RPMI7951 (cell line): ENCODE measurements at places on chromosomes 3 and 15.

GRCh38 chr3:94779699-94780098 lies 716.8 kb downstream of the NSUN3 start:
- no peak for DNase-seq

GRCh38 chr3:36366308-36366707 lies 14.0 kb upstream of the STAC start:
- DNase-seq = no peak

DNA sequence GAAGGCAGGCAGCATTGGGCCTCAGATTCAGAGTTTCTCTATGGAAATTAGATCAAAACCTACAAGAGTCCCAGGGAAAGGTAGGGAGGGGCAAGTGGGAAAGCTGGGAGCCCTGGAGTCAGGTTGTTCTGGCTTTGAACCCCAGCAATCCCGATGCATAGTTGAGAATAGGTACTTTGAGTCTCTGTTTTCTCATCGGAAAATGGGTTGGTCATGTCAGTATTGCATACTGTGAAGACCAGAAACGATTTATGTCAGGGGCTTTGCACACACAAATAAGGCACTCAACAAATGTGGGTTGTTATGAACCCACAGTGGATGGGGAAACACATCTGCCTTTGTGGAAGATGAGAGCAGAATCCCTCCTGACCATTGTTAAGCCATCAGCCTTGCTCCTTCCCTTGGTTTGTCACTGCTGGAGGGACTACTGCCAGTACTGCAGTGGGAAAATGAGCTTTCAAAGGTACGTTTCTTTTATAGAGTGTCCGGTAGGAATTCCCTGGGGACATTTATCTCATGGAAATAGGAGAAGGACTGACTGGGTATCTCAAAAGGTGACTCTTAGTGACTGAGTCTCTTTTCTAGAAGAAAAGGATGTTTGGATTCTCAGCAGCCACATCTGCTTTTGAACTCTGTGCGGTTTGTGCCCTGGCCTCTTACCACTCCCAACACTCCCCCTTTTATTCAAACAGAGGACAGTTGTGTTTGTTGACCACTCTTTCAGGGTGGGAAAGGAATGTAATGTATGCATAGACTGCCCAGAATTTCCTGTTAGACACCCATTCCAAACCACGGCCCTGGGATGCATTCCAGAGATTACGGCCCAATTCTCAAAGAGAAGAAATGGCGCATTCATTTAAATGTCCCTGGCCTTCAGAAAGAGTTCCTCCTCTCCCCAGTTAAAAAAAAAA lies 54.6 kb upstream of the VILL start:
- DNase-seq = peak; percentile 99

DNA sequence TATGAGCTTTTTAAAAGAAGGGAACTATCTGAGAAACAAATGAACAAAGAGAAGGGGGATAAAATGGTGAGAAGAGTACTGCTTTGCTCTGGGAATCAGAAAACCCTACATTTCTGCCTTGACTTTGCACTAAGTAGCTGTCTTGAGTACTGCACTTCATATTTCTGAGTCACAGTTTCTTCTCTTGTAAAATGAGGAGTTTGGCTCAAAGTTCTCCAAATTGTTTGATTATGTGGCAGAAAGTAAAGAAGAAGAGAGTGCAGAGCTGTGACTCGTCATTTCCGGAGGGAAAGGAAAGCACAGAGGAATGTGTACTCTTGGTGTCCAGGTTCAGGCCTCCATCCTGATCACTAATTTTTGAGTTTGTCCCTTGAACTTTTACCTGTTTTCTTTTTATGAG lies 54.7 kb downstream of the TP63 start:
- peak; percentile 83 for DNase-seq

DNA sequence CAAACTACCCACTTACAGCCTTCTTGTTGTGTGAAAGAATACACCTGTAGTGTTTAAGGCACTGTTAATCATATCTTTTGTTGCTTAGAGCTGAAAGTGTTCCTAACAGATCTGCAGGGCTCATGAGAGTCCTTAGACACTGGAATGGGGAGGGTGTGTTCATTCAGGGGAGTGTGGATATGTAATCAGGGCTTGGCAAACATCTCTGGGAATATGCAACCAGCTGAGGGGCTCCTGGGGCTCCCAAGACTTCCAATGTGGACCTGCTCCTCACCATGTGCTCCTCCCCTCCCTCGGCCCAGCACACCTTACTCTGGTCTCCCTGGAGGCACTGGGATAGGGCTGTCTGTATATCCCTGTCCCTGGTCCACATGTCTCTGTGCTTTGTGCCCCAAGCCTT lies 30.3 kb upstream of the MFSD1 start:
- peak; percentile 26 for DNase-seq

DNA sequence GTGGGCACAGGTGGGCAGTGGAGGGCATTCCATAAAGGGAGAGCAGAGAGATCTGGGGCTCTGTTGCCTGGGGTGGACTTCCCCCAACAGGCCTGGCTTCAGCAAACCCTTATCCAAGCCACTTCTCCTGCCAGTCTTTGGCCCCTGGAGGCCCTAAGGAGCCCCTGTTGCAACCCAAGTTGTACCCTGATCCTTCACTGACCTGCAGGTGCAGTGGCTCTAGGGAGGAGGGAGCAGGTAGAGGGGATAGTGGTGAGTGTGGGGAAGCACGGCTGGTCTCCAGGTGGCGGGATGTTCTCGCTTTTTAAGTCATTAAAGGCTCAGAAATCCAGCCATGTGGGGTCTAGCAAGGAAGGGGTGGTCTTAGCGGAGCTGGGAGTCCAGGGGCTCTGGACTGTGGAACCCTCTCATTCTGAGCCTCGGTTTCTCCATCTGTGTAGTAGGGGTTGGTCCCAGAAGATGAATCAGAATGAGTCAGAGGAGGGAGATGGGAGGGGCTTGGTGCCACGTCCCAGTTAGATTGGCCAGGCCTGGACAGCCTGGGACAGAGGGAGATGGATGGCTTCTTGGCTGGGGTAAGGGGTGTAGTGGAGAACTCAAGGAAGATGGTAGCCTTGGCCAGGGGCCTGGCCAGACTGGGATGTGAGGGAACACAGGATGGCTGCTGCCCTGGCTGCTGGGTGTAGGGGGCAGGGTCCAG lies 2.6 kb downstream of the ZBTB47 start:
- peak; percentile 66 for DNase-seq

- DNase-seq = peak; percentile 86
These were observed 101.1 kb upstream of the CCNL1 start for GRCh38 chr3:157261000-157261399.

DNA sequence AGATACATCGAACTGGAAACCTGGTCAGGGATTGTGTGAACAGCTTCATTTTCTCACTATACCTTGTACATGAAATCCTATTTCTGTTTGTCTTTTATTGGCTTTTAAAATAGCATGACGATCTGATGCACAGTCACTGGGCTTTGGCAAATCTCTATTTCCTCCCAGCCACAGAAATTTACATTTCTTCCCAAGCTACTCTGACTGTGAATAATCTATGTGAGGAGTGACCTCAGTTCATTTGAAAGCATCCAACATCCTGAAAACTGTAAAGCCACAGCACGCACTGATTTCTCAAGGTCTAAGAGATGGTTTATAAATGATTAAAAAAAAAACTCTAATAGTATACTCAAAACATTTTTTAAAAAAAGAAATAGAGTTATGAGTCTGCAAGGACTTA lies 450.3 kb downstream of the IL5RA start:
- DNase-seq = no peak

- peak; percentile 99 for DNase-seq
These were observed 57.6 kb upstream of the NR2E3 start for GRCh38 chr15:71752604-71753289.

DNA sequence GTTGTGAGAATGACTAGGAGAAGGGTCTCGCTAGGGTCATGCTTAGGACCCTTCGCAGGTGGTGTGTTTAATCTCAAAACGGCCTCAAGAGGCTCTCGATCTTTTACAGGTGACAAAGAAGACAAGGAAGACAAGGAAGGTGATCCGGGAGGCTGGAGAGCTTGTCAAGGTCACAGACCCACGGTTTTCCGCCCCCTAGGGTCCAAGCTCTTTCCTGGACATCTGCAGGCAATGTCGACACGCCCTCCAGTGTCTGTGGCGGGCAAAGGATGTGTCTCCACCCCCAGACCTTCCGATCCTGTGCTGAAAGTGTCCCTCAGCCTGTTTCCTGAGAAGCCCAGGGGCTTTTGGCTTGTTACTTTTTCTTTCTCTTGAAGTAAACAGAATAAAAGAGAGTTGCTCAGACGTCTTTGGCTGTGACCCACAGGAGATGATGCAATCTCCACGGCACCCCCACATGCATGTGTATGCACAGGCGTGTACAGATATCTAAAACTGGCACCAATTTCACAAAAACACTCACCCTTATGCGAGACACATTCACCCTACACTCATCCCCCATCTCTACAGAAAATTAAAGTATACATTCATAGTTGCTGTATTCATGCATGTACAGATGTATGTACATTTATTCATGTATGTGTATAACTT lies 108.8 kb downstream of the KLF13 start:
- DNase-seq = peak; percentile 96

GRCh38 chr3:148880681-148881080 lies 15.6 kb downstream of the CPA3 start:
- peak; percentile 4 for DNase-seq

DNA sequence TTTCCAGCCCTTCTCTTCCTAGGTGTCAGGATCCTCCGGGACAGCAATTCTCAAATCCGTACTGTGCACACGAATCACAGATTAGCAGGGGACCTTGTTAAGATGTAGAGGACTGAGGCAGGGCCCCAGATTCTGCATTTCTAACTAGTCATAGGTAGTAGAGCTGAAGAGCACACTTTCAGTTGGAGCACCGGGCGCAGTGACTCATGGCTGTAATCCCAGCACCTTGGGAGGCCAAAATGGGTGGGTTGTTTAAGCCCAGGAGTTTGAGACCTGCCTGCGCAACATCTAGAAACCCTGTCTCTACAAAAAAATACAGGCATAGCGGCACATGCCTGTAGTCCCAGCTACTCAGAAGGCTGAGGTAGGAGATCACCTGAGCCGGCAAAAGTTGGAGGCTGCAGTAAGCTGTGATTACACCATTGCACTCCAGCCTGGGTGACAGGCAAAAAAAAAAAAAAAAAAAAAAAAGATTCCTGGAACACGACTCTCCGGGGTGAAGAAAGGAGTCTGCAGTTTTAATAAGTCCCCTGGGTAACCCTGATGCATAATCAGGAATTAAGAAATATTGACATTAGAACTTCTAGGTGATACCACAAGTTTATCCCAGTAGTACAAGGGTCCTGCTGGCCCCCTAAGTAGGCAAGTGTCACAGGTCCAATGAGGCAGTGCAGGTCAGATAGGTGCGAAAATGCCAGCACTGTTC lies 21.4 kb upstream of the IGDCC3 start:
- no peak for DNase-seq

- no peak for DNase-seq
These were observed 273.1 kb upstream of the ALCAM start for GRCh38 chr3:105093371-105094252.

DNA sequence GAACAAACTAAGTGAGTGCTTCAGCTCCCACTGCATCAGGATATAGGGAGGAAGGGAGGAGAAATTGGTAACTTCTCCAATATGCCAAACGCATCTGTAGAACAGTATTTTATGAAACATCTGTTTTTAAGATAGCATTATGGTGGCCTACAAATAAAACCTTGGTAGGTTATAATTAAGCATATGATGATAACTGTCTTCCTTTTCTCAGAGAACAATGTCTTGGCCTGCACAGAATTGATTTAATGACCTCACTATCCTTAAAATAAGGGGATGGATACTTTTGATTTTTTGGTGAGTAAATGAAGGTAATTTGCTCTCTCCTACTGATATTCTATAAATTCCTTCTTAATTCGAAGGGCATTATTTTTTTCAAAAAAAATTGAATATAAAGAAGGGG lies 451.5 kb upstream of the TGFBR2 start:
- no peak for DNase-seq

- no peak for DNase-seq
These were observed 425.0 kb upstream of the ADAMTS9 start for GRCh38 chr3:65112751-65113300.

GRCh38 chr15:80570553-80570952 lies 124.6 kb upstream of the ABHD17C start:
- no peak for DNase-seq

GRCh38 chr15:99335508-99335907 lies 84.2 kb downstream of the LRRC28 start:
- DNase-seq = no peak

DNA sequence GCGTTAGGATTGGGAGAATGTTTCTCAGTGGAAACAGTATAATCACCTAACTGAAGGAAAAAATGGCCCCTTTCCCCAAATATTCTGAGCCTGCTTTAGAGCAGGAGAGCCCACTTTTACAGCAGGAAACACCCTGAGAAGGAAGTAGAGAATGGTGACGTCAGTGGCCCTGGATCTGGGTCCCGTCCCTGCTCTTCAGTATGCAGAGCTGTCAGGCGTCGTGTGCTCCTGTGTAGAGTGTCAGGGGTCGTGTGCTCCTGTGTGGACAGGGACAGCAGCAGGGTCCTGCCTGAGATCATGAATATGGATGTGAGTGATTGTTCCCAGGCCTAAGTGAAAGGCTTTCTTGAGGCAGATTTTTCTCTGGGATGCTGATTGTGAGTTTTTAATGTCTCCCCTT lies 45.2 kb downstream of the CGNL1 start:
- DNase-seq = no peak

DNA sequence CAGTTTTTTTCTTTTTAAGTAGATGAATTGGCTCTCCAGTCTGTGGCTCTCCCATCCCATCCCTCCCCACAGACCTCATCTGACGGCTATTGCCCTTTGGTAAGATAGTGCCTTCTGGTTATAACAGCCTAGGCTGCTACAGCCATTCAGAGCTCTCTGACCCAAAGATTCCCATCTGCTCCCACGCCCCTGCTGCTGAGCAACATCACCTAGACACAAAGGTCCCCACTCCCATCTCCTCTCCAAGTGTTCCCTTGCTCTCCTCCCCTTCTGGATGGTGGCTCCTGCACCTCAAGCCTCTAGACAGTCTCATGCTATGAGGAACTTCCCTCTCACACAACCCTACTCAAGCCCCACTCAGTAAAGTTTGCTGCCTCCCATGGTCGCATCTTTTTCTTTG lies 23.7 kb downstream of the FBXW12 start:
- DNase-seq = no peak

- DNase-seq = peak; percentile 78
These were observed 164.0 kb downstream of the CHST2 start for GRCh38 chr3:143283432-143284128.

DNA sequence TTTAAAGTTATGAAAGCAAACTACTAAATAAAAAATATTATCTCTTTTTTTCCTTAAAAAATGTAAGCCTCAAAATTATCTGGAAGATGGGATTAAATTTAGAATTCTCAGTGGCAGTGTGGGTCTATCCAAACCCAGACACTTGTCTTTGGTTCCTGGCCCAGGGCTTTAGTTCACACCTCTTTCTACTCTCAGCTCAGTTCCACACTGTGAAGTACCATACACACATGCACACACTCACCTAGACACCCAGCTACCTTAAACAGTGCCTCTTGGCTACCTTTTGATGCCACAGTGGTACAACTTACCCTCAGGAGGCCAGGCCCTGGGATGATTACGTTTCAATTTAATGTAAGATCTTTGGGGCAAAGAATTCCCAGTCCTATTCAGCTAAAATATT lies 51.0 kb upstream of the TSC22D2 start:
- no peak for DNase-seq

GRCh38 chr3:151935446-151935845 lies 62.0 kb downstream of the SUCNR1 start:
- no peak for DNase-seq

GRCh38 chr3:175355801-175356335 lies 496.7 kb downstream of the NAALADL2 start:
- no peak for DNase-seq

GRCh38 chr3:196688349-196688748 lies 23.7 kb downstream of the CEP19 start:
- no peak for DNase-seq

- DNase-seq = no peak
These were observed 5.3 kb upstream of the SPSB4 start for GRCh38 chr3:141045849-141046248.
